ENCODE measurements at places on chromosomes 12 and 14.

- no peak for DNase-seq
Observed at GRCh38 chr12:54588110-54588889, at the start of gene PPP1R1A. TSS of gene PPP1R1A (minus strand) at chr12:54588659. CDS start at chr12:54588488, 171 bp downstream.

DNA sequence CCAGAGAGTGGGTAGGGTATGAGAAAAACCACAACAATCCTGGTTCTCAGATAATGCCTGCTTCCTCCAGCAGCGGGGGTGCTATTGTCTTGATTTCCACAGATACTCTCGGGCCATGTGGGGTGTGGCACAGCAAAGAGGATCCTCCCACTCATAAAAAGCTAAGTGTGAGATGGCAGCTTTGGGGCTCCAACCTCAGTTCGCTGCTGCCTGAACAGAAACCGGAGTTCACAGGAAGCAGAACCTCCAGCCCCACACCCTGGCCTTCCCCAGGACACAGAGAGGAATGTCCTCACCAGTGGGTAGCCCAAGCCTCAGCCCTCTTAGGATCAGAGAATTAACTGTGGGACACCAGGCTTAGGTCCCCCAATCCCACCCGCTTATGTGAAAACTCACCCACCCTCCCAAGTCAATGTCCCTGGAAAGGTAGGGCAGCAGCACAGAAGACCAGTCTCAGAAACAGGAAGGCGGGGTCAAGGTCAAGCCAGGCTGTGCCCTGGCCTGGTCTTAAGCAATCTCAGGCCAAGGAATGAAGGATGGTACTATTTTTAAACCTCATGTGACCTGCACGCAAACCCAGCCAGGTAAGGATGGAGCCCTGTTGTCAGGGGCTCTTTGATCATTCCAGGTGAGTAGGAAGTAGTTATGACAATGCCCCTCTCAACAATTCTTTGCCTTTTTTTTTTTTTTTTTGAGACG lies 9.0 kb downstream of the KCTD10 start:
- no peak for DNase-seq

DNA sequence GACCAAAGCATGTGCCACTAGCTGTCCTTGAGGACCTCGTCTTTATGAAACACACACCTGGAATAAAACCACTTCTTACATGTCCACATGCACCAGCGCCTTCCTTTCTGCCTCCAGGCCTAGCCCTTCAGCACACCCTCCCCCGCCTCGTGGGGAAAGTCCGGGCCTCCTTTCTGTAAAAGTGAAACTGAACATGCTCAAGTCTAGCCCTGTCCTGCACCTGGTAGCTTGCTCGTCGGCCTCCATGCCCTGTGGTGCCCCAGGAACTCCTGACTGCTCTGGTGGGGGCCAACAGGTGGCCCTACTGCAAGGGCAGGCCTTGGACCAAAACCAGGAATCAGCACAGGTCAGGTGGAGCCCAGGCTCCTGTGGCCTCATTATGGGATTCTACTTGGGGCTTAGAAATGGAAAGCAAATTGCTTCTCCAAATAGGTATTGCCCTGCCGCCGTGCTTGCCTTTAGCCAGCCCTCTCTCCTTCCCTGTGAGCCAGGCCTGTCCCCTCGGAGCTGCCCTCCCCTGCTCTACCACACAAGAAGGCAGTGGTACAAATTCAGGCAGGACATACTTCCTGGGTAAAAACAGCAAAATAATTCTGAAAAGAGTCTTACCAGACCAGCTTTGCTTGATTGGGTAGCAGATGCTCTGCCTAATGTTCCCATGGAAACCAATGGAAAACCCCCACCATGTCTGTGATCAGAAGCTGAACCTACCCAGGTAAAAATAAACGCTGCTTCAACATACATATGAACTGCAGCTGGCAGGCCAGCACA lies 43.5 kb downstream of the ERH start:
- DNase-seq: no peak

DNA sequence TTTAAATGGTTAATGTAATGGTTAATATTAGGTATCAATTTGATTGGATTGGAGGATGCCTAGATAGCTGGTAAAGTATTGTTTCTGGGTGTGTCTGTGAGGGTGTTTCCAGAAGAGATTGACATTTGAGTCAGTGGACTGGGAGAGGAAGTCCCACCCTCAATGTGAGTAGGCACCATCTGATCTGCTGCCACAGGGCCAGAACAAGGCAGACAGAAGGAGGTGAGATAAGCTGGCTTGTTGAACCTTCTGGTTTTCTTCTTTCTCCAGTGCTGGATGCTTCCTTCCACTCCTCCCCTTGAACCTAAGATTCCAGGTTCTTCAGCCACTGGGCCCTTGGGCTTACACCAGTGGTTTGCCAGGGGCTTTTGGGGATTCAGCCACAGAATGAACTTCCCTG lies 756.5 kb upstream of the LRFN5 start:
- DNase-seq: no peak

DNA sequence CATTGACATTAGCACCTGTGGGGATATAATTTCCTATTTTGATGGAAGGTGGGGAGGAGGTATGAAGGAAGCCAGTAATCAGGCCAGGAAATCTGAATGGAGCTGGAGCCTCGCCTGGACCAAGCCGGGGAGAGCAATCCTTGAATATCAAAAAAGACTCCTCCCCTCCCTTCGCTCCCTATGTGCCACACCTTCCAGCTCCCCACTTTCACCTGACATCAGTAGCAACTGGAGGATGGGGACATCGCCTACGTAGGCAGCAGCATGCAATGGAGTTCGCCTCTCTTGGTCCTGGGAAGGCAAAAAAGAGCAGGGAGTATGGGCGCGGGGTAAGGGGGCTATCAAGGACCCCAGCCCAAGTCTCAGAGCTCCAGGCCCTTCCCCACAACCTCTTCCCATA lies 1.1 kb downstream of the ANKRD52 start:
- DNase-seq: no peak

- DNase-seq: peak; percentile 58
Observed at GRCh38 chr14:22472935-22473854, 115.8 kb downstream of the DAD1 start.

DNA sequence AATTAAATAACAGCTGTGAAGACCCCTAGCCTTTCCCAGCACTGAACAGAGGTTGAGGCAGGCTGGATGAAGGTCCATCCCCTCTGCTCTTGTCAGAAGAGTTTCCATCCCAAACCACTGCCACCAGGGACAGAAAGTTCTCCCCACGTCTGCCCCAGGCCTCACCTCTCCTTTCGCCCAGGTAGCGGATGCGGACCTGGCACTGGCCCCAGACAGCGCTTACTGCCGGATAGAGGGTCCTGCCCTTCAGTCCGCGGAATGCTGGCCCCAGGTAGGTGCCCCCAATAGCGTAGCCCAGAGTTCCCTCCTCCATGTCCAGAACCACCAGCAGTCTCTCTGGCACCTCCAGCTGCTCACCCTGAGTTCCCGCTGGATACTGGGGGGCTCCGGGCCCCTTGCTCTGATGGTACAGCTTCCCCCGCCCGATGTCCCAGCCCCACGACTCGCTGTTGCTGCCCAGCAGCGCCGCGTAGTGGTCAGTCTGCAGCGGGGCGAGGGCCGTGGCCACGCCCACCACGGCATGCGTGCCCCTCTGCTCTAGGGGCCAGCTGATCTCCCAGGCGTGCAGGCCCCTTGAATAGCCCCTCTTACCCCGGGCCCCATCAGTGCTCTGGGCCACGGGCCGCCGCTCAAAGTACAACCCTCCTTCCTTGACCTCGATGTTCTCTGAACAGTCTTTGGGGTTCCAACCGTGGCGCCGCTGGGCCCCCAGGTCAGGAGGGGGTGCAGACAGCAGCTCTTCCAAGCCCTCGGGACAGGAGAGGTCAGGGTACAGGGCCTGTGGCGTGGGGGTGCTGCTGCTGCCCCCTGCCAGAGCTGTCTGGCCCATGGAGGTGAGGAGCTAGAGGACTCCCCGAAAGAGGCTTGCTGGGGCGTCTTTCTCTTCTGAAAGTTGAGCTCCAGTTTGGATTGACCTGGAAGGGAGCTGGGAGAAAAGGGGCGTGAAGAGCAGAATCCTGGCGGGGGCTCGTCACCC lies 742 bp downstream of the SPSB2 start:
- DNase-seq: peak; percentile 91

DNA sequence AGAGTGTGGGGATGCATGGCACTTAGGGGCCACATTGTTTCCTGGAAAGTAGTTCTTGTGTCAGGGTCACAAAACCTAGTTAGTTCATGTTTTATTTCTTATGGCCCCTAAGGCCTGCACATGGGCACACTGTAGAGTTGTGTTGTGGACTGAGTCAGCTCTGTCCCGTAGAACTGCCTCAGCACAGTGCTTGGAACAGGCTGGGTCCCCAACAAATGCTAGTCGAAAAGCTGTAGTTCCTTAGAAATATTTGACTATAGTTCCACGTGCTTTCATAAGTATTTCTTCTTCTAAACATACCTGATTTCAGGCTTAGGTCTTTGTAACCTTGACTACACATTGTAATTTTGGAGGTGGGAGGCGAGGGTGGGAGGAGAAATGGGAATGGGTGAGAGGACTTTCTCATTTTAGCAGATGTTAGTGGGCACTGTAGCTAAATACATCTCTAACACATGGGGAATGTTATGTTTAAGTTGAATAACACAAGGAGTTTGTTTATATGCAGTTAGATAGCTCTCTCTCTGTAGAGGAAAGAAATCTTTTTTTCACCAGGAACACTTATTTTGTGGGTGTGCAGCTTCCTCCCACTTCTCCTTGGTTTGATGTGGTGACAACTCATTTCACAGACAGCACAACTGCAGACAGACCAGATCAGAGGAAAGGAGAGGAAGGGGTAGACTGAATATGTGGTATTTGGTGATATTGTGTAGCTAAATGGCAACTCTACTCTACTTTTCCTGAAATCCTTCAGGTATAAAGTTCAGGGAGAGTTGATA lies 39.5 kb upstream of the DACT1 start:
- no peak for DNase-seq

GRCh38 chr14:99042381-99043266 lies 229.4 kb downstream of the BCL11B start:
- no peak for DNase-seq

DNA sequence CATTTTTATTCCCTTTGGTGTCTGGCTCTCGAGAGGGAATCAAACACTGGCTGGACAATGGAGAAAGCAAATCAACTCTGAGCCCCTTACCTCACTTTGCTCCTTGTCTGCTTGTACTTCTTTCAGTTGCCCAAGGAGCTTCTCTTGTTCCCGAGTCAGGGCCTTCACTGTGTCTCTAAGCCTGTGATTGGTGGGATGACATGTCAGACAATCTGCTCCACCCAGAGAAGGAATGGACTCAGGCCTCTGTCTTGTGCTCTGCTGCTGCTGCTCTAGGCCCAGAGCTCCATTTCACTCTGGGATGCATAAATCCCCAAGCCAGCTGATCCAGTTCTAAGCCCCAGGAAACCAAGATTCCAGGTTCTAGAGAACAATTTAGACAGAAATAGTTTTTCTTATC lies 7.6 kb downstream of the CALCOCO1 start:
- DNase-seq: no peak

DNA sequence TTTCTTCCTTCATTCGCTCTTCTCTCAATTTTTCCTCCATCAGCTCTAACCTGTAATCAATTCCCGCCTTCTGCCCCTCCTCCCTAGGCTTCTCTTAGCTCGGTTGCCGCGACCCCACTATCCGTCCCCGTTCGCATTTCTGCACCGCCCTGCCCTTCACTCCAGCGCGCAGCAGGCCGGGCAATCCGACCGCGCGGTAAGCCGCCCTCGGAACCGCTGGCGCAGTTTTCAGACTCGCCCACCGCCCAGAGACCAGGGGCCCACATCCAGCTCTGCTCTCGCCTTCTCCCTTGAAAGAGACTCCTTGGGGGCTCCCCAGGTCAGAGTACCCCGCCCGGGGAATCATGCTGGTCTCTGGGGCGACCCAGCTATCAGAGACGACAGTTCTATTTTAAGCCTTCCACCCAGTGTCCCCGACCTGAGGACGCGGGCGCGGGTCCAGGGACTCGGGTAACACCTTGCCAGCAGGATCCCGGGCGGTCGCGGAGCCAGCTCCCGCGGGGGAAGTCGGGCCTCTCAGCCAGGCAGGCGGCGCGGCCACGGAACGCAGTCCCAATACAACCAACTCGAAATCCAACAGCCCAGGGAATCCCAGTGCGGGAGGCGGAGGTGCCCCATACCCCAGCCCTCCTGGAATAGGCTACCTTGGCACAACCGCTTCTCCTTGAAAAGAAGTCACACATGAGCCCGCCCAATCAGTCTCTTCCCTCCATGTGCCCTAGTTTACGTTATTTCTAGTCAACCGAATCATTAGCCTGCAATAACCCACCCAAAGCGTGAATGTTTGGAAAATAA lies 5.7 kb upstream of the SLC38A4 start:
- DNase-seq: no peak

DNA sequence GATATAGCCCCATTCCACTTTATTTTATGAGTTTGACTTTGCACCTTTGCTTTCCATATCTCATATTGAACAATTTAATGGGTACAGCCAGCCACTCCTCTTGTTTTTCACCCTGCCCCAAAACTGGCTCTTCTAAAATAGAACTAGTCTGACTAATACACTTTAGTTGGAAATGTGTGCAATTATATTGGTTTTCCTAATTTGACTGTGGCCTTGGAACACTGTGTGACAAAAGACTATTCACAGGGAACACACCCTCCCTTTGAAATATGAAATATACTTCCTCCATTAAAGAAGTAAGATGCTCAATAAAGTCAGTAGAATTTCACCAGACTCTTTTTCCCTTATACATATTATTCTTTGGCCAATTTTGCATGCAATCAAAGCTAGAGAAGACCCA lies 218.6 kb upstream of the DCN start:
- DNase-seq: no peak

DNA sequence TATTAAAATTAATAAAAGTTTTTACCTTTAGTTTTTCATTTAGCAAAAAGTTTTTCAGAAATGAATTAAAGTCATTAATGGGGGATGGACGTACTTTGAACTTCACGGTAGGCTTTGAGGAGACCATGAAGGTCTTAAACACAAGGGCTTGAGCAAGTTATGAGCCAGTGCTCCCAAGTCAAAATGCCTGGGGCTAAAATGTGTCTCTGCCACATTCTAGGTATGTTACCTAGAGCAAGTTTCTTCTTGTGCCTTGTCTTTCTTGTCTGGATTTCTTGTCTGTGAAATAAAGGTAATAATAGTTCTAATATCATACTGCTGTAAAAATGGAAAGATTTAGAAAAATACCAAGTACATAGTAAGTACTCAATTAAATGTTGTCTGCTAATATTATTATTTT lies 132.7 kb upstream of the USP15 start:
- DNase-seq: no peak

GRCh38 chr14:26415618-26416123 lies 182.2 kb downstream of the NOVA1 start:
- no peak for DNase-seq

DNA sequence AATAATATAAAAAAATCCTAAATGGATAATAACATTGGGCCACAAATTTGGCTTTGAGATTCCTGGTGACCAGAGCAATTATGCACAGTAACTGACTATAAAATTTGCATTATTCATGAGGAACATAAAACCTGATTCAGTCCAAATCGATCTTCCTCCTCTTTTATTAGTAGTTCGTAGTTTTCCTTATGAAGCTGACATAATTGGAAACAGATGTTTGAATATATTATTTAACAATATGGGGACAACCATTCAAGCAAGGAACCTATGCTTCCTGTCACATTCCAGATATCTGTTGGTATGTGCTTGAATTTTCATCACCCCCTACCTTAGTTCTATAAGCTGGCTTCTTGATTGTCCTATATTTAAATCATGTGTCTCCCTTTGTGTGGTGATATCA lies 34.9 kb downstream of the CCDC175 start:
- DNase-seq: no peak

- no peak for DNase-seq
Observed at GRCh38 chr12:116937640-116938039, 26.9 kb downstream of the FBXW8 start.

GRCh38 chr14:103329401-103330347 lies 4.4 kb upstream of the EIF5 start:
- no peak for DNase-seq

Data from mesothelial cell of epicardium (in vitro differentiated cells).